Activated CD8-positive, alpha-beta memory T cell treated with anti-CD3 and anti-CD28 coated beads for 48 hours (primary cell): ENCODE measurements at places on chromosomes 11 and 22.

DNA sequence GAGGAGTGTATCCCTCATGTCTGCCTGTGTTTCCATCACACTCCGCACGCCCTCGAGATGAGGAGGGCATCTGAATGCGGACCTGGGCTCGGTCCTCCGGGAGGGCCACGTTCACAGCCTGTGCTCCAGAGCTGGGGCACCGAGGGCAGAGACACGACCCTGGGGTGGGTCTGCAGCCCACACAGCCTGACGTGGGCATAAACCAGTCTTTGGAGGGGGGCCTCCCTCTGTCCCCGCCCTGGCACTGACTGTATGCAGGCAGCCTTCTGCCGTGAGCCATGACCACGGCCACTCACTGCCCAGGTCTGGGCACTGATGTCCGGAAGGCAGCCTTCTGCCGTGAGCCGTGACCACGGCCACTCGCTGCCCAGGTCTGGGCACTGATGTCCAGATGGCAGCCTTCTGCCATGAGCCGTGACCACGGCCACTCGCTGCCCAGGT, 1425.1 kb downstream of the BRD1 start:
- DNase-seq = no peak

DNA sequence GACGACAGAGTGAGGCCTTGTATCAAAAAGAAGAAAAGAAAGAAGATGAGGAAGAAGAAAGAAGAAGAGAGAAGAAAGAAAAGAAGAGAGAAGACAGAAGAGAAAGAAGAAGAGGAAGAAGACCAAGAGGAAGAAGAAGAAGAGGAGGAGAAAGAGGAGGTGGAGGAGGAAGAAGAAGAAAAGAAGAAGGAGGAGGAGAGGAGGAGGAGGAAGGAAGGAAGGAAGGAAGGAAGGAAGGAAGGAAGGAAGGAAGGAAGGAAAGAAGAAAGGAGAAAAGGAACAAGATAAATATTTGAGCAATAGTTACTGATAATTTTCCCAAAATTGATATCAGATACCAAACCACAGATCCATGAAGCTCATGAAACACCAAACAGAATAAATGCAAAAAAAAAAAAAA, 169.7 kb upstream of the TMEM45B start:
- DNase-seq = no peak

DNA sequence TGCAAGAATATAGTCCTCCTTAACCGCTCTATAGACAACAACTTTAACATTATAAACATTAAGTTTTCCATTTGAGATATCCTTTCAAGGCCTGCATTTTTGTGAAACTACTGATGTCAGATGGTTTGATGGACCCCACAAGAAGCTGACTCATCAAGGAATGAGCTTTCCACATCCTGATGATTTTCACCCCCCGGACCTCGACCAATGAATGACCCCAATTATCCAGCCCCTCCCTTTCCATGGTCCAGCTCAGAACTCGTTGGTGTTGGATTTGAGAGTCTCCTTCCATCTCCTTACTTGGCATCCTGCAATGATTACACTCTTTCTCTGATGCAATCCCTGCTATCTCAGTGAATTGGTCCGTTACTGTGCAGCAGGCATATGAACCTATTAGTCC, 31.8 kb upstream of the GUCY1A2 start:
- no peak for DNase-seq

- no peak for DNase-seq
Measured at GRCh38 chr22:50535113-50535512, 5.3 kb upstream of the TYMP start.

- no peak for DNase-seq
Measured at GRCh38 chr11:70725278-70725677, 326.9 kb downstream of the CTTN start.

DNA sequence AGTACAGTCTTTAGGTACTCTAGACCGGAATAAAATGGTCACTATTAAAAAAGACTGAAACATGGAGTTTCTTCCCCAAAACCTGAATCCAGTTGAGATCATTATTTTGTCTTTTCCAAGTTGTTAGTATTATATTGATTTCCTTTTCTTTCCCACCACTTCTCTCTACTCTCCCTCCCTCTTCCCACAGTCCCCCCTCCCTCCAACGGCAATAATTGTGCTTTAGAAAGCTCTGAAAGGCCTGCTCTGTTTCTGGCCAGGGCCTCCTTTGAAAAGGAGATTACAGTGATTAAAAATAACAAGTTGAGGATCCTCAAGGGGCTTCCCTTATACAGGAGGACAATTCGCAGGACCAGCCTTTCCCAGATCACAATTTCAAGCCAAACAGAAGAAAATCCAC, 3.5 kb downstream of the SPON1 start:
- DNase-seq = no peak

- no peak for DNase-seq
Measured at GRCh38 chr11:94537031-94537600, 6.6 kb upstream of the FUT4 start.

GRCh38 chr11:14203321-14203720, 155.7 kb downstream of the RRAS2 start:
- no peak for DNase-seq

GRCh38 chr11:8329847-8330361, 66.2 kb upstream of the LMO1 start:
- no peak for DNase-seq

DNA sequence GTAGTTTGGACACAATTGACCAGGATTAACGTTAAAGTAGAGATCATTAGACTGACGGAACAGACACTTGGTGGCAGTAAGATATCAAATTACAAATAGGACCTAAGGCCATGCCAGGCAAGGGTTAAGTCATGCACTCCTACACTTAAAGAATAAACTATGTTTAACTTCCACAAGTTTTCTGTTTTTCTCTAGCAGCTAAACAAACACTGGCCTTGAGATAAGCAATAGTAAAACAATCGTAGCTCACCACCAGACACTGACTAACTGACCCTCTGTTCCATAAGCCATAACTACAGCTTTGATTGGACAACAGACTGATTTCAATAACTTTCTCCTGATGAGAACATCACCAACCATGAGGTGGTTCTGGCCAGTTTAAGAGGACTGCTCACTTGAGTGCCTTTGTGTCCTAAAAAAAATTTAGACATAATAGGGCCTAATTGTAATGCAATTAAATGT, 2.0 kb upstream of the CEP126 start:
- no peak for DNase-seq

GRCh38 chr22:31080848-31081649, at the start of gene SMTN:
Gene SMTN, plus strand, starts transcription at chr22:31081318. Its CDS starts 1,941 bp downstream, at chr22:31083259.
- DNase-seq = peak; percentile 79

DNA sequence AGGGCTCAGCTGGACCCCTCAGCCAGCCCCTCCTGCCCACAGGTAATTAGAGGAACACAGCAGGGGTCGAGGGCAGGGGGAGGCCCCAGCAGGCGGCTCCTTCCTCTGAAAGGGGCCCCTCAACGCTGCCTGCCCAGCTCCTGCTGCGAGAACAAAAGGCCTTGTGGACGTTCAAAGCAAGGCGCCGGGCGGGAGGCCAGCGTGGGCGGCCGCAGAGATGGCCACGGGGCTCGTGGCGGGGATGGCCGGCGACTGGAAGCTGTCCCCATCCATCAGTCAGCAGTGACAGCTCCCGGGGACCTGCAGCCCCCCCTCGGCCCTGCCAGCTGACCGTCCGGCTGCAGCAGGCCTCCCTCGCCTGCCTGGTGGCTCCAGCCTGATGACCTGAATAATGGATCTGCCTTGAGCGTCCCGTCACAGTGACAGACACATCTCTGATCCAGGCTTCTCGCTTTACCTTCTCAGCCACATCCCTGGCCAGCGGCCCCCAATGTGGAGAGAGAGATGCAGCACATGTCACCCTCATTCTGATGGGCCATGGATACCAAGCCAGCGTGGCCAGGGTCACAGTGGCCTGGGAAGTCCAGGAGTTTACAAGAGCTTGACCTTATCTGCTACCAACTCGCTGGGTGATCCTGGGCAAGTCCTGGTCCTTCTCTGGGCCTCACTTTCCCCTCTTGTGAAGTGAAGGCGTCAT, 159.3 kb downstream of the MN1 start:
- DNase-seq = no peak

DNA sequence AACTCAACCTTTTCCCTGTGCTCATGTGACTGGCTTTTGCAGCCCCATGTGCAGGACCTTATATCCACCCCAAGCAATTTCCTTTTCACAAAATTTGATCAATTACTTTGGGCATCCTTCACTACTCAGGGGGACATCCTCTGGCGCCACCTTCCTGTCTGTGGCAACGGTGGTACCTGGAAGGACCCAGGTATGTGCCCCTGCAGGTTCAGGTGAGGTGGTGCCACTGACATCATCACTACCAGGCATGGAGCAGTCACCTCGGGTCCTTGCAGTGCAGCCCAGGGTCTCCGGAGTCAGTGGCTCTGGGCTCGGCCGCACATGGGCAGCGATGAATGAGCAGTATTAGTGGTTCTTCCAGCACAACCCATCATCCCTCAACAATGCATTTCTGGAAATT, 37.7 kb upstream of the B3GAT1 start:
- DNase-seq = no peak

- DNase-seq = peak; percentile 50
Measured at GRCh38 chr22:28442264-28442710, 237.4 kb downstream of the TTC28 start.

DNA sequence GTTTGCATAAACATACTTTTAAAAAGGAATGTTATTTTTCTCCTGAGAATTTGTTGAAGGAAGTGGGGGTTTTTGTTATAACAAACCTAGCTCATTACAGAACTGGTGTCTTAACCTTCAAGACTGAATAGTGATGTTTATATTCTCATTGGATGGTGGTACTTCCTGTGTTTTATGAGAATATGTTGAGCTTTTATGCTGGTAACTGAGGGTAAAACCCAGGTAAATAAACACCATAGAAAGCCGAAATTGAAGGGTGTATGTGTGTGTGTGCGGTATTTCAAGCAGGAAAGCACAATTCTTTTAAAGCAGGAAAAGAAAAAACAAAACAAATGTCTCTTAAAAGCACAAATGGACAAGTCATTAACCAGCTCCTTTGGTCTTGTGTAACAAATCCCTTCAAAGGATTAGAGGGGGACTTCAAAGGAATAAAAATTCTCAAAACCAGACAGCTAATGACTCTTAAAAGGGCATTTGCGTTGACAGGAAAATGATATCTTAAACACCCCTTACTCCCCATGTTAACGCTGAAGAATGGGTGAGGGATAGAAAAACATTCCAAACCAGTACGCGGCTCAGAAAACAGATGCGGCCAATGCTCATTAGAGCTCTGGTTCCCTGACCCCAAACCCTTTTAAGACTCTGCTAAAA, 23.8 kb downstream of the LMO2 start:
- DNase-seq = no peak

DNA sequence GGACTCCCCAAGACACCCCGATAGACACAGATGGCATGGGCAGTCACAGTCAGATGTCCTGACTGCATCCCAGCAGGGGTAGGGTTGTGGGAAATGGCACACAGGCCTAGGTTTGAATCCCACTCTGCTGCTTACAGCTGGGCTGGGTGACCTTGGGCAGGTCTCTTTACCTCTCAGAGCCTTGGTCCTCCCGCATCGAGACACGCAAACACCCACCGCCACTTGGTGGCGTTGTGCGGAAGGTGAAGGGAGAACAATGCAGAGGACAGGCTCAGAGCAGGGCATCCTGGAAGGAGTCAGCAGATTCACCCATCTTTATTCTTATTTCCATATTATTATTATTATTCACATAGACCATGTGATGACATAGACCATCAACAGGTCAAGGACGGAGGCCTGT, 140.5 kb downstream of the MIAT start:
- DNase-seq = no peak

DNA sequence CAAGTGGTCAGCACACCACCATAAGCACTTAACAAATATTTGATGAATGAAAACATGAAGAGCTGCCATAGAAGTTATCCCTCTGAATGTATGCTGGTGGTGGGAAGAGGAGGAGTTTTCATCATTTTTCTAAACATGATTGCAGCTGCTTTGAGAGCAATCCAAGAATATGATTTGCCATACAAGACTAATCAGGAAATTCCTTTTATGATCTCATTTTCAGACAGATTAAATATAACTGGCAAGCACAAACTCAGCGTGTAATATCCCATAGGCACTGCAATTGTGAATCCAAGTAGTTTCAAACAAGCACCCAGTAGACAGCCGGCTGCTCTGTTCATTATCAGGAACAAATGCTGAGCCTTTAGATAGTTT, 505.7 kb upstream of the LUZP2 start:
- no peak for DNase-seq

DNA sequence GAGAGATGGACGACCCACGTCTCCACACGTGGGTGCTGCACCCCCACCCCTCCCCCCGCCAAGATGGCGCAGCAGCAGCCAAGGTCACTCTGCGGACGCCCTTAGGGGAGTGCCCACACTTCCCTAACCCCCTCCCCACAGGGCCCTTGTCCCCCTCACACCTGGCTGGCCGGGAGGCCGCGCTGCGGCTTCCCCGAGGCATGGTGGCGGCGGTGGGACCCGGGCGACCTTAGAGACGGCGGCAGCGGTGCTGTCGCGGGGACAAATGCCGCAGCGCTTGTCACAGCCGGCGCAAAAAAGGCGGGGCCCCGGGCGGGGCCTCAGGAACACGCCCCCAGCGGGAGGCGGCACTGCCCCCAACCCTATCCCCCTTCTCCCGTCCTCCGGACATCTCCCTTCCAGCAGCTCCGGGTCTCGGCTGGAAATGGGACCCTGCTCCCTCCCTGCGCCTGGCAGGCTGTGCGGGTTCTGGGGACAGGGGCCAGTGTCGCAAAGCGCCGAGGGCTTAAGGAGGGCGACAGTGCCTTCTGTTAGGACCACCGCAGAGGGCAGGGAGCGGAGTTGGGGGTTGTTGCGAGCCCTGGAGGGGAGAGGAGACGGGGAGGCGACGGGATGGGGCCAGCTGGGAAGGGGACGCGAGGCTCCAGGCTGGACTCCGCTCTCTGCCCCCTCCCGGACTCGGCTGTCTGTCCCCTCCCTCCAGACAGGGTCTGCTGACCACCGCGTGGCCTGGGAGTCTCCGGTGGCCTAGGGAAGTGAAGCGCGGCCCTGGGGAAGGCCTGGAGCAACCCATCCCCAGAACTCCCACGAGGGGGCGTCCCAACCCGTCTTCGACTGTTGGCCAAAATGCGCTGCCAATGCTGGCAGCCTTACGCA, at the start of gene CHCHD10:
CHCHD10 (minus strand) TSS at position 300 of the 876 bp plus-strand sequence; CDS start at position 202, 98 bp downstream.
- DNase-seq = peak; percentile 64

DNA sequence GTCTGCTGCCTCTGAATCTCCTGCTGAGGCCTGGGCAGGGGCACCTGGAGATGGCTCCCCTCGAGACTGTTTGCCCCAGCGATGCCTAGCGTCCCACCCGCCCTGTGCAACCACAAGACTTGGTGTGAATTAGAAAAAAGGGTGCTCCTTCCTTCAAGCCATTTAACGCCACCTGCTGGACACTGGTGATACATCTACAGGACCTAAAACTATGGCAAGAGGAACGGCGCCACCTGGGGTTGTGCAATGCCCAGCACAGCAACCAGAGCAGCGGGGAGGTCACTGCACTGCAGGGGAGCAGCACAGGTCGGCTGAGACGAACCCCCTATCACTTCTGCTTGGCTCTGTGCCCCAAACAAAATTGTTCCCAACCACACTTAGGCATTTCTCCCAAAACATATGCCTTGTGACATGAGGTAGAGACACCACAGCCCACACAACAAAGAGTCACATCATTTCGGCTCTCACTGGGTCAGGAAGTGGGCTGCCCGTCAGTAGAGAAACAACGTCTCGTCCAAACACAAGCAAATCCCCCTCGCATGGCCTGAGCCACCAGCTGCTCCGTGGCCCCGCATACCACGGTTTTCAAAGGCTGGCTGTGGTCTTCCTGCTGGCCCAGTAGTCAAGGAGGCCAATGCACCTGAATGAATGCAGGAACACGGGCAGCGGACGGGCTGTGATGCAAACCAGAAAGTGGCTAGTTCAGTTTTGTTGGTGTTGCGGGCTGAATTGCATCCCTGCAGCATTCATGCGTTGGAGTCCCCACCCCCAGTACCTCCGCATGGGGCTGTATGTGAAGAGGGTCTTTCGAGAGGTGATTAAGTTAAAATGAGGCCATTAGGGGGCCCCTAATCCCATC, 171.9 kb downstream of the SHANK2 start:
- DNase-seq = peak; percentile 10

GRCh38 chr22:17098379-17098819, 13.6 kb downstream of the IL17RA start:
- DNase-seq = no peak
